ENCODE measurements at places on chromosomes 13 and 19.

DNA sequence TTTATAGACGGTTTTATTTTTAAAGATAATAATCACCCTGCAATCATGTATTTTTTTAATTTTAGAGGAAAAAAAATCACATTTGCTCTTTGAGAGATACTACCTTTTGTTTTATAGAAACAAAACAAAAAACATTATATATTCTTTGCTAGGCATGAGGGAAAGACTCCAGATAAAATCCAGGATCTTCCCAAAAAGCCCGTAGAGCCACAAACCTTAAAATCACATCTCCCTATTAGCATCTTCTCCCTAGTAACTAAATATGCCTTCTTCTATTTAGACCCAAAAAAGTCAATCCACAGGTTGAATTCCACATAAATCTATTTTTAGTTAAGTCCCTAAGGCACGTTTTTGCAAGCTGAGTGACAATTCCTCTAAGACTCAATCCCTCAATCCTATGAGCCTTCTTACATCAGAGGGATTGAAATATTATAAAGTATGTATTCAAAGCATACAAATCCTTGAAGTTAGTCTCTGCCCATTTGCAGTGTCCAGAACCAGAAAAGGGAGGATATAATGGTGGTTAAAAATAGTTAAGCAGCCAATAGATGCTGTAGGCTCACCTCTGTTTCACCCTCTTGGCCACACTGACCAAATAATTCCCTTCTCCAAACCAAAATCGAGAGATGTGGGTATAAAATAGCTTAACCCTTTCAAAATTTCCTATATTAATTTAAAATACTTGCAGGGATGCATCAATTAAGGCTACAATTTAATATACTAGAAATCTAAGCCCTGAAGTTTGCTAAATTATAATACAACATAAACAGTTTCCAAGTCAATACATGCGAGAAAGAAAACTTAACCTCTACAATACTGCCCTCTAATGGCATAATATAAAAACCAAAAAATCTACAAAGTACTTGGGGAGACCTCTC is 64.0 kb downstream of the SERP2 start:
- peak; percentile 40 for DNase-seq

DNA sequence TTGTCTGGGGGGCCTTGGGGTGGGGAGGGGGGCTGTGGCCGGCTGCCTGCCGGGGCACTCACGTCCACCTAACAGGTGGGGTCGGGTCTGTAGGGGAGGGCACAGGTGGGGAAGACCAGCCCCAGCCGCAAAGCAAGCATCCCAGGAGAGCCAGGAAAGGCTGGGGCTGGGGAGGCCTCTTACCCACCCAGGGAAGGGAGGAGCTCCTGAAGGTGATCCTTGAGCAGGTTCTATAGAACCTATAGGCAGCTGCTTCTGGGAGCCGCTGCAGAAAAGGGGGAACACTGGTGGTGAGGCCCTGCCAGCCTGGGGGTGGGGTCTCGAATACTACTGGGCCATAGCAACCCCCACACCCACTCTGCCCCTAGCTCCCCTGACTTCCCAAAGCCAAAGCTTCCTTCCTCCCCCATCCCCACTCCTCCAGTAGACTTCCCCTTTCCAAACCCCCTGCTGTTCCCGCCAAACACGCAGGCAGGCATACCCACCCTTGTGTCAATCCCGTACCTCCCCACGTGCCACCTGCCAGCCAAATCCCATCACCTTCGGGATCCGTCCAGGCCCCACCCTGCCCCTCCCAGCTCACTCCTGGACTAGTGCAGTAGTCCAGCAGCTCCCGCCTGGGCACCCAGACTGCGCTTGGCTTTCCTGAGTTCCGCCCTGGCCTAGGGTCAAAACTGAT is 5.6 kb downstream of the KLF16 start:
- no peak for DNase-seq

GRCh38 chr19:10118960-10119359 is 739 bp downstream of the EIF3G start:
- no peak for DNase-seq

DNA sequence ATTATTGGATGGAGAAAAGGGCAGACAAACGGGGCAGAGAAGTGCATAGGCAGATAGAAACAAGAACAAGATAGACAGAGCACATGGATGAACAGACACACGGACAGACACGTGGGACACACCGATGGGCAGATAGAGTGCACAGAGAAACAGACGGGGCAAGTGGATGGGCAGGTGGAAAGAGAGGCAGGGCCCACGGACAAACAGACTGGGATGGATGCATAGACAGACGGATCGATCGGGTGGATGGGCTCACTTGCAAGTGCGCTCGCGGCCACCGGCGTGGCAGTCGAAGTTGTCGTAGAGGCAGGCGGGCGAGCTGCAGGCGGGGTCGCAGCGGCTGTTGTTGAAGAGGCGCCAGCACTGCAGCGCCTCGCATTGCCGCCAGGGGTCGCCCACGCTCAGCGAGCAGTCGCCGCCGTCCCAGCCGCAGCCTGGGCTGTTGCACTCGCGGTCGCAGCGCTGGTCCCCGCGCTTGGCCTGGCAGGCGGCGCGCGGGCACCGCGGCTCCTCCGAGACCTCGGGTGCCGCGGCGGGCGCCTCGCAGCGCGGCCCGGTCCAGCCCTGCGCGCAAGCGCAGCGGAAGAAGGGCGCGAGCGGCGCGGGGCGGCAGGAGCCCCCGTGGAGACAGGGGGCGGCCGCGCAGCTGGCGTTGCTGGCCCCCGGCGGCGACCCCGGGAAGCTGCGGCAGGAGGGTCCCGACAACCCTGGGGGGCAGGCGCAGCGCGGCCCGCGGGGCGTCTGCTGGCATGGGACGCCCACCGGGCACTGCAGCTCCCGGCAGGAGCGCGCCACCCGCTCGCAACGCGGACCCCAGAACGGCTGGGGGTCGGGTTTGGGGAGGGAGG is 23.3 kb downstream of the NOTCH3 start:
- DNase-seq = peak; percentile 61

DNA sequence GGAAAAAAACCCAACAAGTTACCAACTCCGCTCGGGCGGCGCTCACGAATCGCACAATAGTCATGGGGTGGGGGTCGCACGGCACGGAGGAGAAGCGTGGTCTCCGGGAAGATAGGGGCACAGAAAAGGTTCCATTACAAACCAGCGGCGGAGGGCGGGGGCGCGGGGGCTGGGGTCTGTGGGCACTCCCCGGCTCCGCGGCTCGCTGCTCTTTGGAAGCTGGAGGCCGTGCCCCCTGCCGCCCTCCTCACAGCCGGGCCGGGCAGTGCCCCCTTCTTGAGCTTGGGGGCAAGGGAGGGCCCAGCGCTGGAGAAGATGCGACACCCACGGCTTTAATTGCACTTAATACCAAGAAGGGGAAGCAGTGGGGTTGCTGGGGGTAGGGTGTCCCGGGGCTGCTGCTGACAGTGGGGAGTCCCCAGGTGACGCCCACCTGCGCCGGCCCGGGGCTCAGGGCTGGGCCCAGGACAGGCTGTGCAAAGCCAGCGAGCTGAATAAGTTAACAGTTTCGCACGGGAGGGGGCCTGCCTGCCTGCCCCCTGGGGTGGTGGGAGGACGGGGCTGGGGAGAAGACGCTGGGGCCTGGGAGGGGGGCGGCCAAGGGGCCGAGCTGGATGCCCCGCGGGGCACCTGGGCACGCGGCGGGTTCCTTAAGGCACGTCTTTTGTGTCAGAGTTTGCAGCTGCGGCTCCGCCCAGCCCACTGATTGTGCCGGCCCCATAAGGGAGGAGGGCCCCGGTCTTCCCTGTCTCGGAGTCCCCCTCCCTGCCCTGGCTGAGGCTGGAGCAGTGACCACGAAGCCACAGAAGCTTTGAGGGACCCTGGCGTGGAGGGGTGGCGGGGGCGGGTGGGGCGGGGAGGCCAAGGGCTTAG is 9.8 kb downstream of the DCAF15 start:
- no peak for DNase-seq

GRCh38 chr13:36369268-36370107 is 23.3 kb upstream of the SPART start:
- DNase-seq = no peak
